ENCODE measurements at places on chromosomes 3 and 15.

- no peak for DNase-seq
Measured at GRCh38 chr3:28042707-28043106, 198.7 kb upstream of the CMC1 start.

GRCh38 chr3:64234571-64234970, 9.3 kb upstream of the PRICKLE2 start:
- no peak for DNase-seq

DNA sequence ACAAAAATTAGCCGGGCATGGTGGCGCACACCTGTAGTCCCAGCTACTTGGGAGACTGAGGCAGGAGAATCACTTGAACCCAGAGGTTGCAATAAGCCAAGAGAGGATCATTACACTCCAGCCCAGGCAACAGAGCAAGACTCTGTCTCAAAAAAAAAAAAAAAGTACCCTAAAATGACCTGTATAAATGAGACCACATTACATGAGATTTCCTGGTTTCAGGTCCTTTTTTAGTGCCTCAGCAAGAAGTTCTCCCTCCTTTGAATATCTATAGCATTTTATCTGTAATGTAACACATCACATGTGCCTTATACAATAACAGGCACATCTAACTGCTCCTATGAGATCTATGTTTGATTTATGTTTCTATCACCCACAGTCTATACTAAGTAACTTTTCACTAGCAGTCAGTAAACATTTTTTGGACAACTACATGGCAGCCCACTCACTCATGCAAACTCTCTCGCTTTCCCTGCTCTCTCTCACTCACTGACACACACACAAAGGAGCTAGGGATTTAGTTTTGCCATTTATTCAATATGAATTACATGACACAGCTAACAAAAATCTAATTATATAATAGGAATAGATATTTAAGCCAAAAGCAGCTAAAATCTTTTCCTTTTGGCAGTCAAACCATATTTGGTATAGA, 34.1 kb downstream of the ADAM10 start:
- no peak for DNase-seq

DNA sequence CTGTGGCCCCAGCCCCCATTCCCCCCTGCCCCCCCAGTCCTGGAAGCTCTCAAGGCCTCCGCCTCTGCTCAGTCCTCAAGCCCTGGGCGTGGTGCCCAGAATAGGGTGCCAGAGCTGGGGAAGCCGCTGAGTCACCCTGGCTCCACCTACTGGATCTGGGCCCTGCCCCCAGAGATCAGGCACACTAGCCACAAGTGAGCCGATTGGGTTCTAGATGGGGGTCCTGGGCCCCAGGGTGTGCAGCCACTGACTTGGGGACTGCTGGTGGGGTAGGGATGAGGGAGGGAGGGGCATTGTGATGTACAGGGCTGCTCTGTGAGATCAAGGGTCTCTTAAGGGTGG, 5.7 kb downstream of the EIF4G1 start:
- DNase-seq: no peak

- no peak for DNase-seq
Measured at GRCh38 chr15:34366271-34367065, 528 bp downstream of the LPCAT4 start.

- DNase-seq: no peak
Measured at GRCh38 chr3:193800138-193801043, 207.4 kb downstream of the OPA1 start.

DNA sequence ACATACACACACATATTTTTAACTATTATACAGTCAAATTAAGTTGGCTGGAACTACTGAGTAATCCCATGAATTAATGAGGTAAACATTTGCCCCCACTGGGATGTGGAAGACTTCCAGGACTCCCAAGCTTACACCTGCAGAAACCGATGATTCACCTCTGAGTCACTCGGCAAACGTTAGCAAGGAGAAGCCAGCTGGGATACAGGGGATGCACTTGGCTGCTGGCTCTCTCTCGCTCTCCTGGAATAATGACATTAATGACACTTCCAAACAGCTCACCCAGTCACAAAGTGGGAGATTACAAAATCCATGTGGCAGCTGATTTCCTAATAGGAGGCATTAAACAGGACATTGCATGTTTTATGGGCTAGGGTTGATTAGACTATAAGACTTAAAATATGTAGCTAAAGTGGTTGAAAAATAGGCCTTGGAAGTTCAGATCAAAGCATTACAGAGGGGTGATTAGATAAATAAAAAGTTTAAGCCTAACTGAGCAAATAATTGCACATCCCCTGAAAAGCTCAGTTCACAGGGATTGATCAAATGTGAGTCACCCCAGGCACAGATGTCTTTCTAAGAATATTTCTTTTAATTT, 500.9 kb downstream of the SOX2 start:
- no peak for DNase-seq

- no peak for DNase-seq
Measured at GRCh38 chr15:101065570-101066221, 146.5 kb downstream of the LRRK1 start.

DNA sequence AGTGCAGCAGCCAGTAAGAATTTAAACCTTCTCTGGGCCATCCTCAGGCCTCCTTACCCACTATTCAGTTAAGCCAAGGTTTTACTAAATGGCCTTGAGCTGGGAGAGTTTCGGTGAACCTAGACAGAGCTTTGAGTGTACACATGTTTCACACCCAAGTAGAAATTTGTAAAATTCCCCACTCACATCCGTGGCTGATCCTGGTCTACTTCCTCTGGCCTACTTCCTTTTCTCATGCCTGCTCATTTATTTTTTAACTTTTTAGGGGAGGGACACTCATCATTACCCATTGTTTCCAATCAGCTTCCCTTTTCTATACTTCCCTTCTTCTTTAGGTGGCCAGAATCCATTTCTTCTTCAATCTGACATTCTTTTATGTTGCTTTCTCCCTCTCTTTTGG, 7.6 kb downstream of the CX3CR1 start:
- no peak for DNase-seq

- peak; percentile 34 for DNase-seq
Measured at GRCh38 chr15:85582131-85583079, 202.0 kb downstream of the AKAP13 start.

- DNase-seq: no peak
Measured at GRCh38 chr15:96346409-96346970, 16.0 kb downstream of the NR2F2 start.

GRCh38 chr3:146345900-146346299, 95.0 kb upstream of the PLSCR4 start:
- no peak for DNase-seq

- no peak for DNase-seq
Measured at GRCh38 chr3:197083486-197083885, 53.9 kb upstream of the MELTF start.

DNA sequence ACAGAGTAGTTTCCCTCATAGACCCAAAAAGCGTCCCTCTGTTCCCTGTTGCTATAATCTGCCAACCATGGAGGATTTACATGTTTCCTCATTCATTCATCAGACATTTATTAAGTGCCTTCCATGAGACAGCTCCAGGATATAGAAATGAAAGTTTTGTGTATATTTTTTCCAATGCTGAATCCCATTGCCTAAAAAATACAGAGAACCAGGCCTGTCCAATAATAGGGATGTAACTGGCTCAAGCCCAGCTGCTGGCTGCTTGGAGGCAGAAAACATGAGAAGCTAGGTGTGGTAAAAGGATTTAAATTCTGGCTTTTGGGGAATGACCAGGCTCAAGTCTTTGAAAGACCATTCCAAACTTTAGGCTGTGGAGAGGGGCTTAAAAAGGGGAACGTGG, 41.5 kb downstream of the RARB start:
- DNase-seq: no peak

- no peak for DNase-seq
Measured at GRCh38 chr3:5078151-5078550, 43.9 kb upstream of the ARL8B start.

- DNase-seq: no peak
Measured at GRCh38 chr3:39141171-39141995, 12.0 kb downstream of the CSRNP1 start.

DNA sequence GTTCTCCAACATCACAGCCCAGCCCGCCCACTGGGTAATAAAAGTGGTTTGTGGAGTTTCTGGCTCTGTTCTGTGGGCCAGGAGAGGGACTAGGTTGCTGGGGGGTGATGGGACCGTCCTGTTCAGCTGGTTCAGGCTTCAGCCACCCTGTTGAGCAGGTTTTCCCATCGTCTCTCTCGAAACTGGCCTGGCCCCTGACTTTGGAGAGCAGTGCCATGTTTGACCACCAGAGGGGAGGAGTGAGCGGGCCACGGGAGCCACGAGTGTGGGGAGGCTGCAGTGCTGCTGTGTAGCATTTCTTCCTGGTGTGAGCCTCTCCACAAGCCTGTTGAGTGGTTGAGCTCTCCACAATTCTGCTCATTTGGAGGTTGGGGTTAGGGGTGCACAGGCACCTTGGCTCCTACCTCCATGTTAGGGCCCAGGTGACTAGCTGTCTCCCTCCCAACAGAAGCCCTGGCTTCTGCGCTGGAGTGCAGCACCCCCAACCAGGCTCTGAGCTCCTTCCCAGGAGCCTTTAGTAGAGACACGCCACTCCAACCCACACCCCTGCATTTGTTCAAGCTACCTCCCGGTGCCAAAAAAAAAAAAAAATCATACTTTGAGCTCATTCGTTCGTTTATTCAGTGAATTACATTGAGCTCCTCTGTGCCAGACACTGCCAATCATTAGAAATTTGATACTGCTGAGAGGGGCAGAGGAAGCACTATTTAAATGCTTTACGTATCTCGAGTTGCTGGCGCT, 13.9 kb downstream of the SPINT1 start:
- peak; percentile 64 for DNase-seq

DNA sequence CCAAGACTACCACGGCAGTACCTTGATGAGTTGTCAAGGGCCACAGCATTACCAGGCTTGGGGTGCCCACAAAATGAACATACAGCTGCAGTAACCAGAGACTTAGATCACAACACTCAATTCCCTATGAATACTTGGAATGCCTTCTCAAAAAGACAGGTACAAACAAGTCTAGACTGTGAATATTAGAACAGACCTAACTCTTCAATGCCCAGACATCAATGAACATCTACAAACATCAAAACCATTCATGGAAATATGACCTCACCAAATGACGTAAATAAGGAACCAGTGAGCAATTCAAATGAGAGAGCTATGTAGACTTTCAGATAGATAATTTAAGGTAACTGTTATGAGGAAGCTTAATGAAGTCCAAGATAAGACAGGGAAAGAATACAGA, 185.1 kb upstream of the POU1F1 start:
- DNase-seq: no peak

GRCh38 chr3:7444886-7445285, 584.0 kb downstream of the GRM7 start:
- DNase-seq: no peak

DNA sequence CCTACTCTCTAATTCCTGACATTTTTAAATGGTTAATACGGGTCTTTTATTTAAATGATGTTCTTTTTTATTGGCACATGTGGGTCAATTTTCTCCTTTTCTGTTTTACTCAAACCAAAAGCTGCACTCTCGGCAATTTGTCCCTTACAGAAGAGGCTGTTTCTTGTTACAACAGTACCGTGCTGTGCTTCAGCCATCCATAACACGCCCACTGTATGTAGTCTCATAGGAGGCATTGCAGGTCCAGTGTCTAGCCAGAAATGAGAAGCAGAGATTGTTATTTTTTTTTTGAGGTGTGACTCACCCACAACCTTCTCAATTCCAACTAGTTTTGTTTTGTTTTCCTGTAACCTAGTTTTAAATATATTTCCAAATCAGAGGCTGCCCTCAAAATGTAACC, 164.6 kb downstream of the GMNC start:
- DNase-seq: no peak

GRCh38 chr3:176055836-176056235, 1141.4 kb downstream of the TBL1XR1 start:
- no peak for DNase-seq

DNA sequence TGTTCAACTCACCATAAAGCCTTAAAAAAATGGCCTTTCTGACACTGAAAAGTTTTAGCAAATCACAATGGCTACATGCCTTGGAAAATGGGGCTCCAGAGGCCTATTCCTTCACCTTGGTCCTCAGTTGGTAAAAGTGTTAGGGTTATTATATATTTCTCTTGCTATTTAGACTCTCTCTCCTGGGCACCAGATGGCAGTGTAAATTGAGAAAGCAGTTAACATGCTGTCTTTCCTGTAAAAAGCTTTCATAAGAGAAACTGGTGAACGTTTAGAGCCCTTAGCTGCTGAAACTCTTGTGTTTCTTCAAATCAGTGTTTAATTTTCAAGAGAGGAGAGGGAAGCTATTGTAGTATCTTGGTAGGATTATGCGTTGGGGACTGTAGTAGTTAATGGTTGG, 89.9 kb downstream of the LRTM1 start:
- DNase-seq: no peak

DNA sequence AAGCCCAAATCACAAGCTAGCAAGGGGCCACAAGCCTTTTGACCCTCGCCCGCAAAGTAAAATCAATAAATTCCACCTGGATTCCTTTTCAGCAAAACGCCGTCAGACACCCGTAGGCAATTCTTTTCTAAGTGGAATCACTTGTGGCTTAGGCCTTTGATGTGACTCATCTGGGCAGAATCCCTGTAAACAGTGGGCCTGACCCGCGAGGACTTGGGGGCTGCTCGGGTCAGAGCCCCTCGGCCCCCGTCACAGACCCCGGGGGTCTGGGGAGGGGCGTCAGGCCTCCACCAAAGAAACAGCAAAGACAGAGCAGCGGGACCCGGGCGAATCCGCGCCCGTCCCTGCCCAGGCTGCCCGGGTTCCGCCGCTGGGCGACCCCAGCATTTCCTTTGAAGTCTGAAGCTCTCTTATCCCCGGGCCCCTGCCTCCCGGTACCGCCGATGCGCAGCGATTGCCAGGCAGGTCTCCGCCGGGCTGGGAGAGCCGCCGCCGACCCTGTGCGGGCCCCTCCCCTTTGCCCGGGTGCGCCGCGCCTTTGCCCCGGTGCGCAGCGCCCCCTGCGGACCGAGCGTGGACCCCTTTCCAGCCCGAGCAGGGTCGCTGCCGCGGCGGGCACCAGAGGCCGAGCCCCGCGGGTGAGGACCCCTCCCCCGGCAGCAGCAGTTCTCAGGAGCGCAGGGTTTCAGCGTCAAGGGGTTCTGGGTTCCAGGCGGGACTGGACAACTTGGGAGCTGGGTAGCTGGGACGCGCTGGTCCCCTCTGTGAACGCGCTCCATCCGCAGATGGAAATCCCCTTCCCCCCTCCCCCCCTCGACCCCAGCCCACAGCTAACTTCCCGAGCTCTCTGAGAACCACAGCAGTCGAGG, 178.3 kb downstream of the UACA start:
- peak; percentile 22 for DNase-seq

DNA sequence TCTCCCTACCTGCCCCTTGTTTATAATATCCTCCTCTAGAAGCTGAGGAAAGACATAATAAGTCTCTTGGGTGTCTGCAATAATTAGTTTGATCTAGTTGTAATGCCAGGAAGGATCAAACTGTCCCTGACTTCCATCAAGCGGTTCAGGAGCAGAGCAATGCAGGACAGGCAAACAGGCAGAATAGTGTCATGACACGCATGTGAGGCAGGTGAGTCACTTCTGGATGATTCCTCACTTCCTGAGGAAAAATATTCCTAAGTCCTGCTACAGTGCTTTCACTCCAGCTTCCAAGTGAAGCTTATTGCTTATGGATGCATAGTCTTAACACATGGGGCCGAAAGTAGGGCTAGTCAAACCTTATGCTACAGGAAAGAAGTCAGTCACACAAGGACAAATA, 85.8 kb downstream of the GREM1 start:
- DNase-seq: no peak

Data from activated CD8-positive, alpha-beta memory T cell treated with anti-CD3 and anti-CD28 coated beads for 1 hour (primary cell).